Stimulated activated CD4-positive, alpha-beta T cell treated with anti-CD3 and anti-CD28 coated beads, Interleukin-4, amount 100 ng/mL, for 48 hours (primary cell): ENCODE measurements at places on chromosomes 11 and 22.

DNA sequence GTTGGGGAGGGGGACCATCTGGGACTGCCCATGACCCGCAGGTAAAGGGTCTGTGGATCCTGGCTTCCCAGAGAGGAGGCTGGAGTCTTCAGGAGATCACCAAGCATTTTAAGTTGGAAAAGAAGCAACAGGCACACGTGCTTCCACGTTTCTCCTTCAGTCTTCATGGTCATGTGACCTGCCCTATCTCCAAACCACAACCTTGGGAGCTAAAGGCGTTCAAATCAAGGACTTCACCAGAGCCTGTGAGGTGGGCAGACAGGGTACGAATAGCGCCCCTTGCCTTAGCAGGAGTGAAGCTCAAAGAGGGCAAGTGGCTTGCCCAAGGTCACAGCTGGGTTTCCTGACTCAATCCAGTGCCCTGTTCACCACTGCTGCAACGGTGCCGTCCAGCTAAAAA, 6.7 kb downstream of the TMEM184B start:
- DNase-seq, result no peak

DNA sequence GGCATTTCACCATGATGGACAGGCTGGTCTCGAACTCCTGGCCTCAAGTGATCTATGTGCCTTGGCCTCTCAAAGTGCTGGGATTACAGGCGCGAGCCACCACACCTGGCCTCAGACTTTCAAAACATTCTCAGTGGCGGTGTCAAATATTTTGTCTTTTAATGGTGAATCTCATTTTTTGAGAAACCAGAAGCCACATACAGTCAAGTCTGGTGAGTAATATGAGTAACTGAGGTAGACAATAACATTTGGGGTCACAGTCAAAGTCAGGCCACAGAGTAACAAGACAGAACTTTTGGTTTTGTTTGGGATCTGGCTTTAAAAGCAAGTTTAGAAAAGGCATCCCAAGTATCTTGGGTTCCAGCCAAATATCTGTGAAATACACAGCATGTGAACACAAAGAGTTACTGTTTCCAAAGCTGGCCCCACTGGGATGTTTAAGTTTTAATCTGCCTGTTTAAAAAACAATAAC, 5.6 kb upstream of the TMA7B start:
- no peak for DNase-seq

DNA sequence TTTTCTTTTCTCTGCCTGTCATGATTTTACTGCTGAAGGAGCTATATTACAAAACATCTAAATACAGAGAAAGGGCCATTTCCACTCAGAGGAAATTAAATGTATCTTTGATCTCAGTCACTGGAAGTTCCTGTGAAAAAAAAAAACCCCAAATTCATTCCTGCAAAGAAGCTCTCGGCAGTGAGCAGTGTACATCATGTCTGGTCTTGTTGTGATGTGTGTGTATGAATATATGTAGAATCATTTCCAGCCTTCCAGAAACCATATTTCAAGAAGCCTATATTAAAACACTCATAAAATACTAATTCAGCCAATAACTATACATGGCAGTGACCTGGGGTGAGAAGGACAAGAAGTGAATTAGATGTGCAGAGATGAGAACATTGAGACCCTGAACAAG, 393.2 kb upstream of the TENM4 start:
- DNase-seq, result no peak

- DNase-seq, result no peak
Measured at GRCh38 chr11:111063726-111064517, 181.6 kb upstream of the POU2AF2 start.

GRCh38 chr11:68266936-68267880, 4.6 kb downstream of the C11orf24 start:
- DNase-seq, result no peak

DNA sequence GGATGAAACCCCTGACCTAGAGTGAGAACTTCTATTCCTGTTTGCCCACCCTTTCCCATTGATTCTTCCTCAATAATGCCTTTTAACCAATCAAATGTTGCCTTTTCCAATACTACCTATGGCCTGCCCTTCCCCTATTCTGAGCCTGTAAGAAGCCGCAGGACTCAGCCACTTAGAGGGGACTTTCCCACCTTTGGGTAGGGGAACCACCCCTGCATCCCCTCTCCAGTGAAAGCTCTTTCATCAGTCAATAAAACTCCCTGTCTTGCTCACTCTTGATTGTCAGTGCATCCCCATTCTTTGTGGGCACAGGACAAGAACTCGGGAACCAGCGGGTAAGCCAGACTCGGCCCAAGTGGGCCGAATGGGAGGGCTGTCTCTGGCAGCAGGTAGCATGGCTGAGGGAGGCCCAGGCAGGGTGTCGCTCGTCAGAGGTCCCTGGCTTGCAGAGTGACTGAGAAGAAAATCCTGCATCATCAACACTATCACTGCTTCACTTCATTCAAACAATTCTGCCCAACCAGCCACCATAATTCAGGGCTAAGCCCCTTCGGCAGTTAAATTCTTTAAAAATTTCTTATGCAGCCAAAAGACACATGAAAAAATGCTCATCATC, 30.4 kb downstream of the LDHAL6A start:
- DNase-seq, result no peak

- DNase-seq, result no peak
Measured at GRCh38 chr22:40499209-40499623, 128.8 kb downstream of the SGSM3 start.

GRCh38 chr11:27401280-27401832, 38.3 kb upstream of the CCDC34 start:
- no peak for DNase-seq

DNA sequence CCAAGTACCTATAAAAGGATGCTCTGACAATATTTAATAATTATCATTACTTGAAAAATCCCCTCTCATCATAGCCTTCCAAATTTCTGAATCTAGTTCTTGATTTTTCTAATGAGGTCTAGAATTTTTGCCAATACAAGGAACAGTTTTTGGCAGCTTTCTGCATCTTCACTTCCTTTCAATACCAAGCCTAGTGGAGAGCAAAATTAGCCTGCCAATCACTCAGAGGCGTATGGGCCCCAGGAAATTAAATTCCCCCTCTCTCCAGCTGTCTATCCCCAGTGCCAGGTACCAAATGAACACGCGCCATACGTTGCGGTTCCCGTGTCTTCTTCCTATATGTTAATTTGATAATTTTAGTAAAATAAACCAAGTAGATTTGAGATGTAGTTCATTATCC, 293.9 kb downstream of the NTM start:
- DNase-seq, result no peak

DNA sequence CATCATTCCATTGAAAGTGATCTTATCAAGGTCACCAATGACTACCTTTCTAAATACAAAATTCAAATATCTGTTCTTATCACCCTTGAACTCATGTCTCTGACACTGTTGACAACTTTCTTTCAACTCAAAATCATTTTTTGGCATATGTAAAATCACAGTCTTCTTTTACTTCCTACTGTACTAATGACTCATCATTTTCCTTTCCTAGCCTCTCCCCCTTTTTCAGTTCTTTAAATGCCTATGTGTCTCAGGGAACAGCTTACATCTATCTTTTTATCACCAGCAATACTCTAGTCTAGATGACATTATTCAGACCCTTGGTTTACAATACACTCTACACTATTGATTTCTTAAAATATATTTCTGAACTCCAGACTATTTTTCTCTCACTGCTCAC, 2220.7 kb upstream of the RAG2 start:
- no peak for DNase-seq

DNA sequence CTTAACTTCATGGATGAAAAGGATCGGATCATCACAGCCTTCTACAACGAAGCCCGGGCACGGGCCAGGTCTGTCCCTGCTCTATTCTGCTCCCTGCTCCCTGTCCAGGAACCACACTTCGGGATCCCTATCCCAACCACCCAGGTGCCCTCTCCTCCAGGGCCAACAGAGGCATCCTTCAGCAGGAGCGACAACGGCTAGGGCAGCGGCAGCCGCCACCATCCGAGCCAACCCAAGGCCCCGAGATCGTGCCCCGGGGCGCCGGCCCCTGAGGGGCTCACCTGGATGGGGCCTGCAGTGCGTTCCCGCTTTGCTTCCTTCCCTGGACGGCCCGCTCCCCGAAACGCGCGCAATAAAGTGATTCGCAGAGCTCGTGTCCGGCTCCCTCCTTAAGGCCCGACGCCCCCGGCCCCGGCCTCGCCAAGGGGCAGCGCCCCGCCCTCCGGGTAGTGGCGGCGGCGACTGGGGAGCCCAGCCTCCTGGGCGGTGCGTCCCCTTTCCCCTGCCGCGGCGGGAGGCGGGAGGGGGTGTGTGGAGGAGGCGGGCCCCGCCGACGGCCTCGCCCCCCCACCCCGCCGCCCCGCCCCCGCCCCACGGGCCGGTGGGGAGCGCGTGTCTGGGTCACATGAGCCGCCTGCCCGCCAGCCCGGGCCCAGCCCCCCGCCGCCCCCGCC, at the start of gene VEGFB:
Gene VEGFB, plus strand, starts transcription at position 672 of the 674 bp plus-strand sequence. CDS start 250 bp downstream, outside the sequence.
- no peak for DNase-seq

- no peak for DNase-seq
Measured at GRCh38 chr11:87031433-87032170, 6.1 kb upstream of the TMEM135 start.

GRCh38 chr22:19681863-19682245, 32.4 kb upstream of the SEPTIN5 start:
- DNase-seq, result no peak

- DNase-seq, result no peak
Measured at GRCh38 chr11:72191961-72192381, at the start of gene FOLR1. Gene FOLR1 (plus strand): TSS chr11:72192140. CDS start chr11:72192174, 34 bp downstream.

DNA sequence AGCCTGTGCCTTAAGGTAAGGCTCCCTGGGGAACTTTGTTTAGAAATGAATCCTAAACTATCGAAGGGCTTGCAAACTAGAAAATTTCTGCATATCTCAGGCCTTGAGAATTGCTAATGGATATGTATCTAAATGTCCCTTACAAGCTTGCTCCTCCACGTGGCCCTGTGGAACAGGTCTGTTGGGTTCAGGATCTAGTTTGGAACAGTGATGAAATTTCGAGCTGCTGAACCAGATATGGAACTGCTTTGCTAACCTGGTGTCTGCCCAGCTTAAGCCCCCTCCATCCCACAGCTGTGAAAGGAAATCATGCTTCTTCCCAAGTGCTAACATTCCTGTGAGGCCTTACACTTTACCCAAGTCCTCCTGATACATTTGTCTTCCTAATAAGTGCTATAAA, 11.6 kb downstream of the SREBF2 start:
- DNase-seq, result no peak

- DNase-seq, result no peak
Measured at GRCh38 chr11:102017026-102017425, 30.2 kb upstream of the CFAP300 start.

DNA sequence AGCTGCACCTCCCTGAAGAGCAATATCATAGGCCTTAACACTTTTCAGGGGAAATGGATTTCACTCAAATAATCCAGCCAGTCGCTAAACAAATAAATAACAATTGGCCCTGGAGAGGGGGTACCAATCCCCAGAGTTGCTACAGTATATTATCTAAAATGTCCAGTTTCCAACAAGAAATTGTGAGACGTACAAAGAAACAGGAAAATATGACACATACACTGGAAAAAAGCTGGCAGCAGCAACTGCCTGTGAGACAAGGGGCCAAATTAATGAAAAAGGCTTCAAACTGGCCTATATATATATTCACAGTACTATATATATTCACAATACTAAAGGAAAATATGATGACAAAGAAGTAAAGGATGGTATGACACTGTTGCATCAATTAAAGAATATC, 4.0 kb downstream of the NF2 start:
- DNase-seq, result no peak

DNA sequence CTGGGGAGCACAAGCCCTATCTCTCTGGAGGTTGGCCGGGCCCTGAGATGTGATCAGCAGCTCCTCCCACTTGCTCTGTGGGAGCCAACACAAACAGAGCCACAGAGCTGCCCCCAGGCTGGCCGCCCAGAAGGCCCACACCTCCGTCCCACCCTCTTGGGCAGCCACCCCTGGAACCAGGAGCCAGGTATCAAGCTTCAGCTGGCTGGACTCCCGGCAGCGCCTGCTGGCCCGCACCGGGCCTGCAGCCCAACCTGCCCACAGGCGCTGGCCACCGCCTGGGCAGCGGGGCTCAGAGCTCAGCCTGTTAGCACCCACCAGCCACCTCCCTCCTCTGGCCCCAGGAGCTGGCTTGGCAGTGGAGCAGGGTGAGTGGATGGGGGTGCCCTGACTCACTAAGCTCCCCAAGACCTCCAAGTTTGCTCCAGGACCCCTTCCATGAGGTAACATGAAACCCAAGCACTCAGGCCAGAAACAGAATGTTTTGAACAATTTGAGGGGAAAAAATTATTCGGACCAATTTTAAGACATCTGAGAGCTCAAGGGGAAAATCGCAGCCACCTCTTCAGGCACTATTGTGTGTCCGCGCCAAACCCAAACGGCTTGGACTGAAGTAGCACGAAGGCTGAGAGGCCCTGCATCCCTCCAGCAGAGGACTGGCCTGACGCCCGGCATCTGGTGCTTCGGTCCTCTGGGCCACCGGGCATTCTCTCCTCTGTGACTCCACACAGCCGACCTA, 450.8 kb downstream of the SOX6 start:
- no peak for DNase-seq

GRCh38 chr11:3907590-3907989, 52.1 kb downstream of the STIM1 start:
- DNase-seq, result no peak

GRCh38 chr11:73072935-73073481, 69.1 kb downstream of the FCHSD2 start:
- DNase-seq, result no peak

- peak; percentile 24 for DNase-seq
Measured at GRCh38 chr11:72430741-72431570, 3.4 kb downstream of the CLPB start.

DNA sequence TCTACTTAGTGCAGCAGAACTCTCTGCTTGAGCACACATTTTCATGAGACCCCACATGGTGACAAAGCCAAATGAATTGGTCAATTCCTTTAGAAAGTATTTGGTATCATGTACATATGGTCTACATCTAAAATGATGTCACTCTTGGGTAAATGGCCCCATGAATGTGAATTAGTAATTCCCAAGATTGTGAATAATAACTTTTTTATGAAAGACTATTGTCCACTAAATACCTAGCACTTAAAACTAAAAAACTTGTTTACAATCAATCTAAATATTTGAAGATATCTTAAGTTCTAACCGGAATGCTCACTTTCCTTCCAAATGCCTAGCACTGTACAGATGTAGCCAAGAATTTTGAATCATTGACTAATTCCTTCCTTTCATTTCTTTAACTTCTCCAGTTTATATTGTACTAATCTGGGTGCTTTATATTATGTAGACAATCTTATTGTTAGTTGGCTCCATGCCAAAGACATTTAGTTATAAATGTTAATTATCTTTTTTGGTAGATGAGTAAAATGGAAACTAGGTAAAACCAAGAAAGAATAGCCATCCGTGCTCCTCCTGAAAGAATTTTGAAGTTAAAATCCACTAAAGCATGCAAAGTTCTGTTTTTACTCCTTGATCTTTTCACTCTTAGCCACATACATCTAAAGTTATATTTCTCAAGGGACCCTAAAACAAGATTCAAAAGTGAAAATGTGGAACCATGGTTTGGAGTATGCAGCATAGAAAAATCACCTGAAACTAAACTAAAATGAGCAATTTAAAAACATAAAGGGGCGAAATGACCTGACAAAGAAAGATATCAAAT, 145.0 kb upstream of the ARHGAP20 start:
- no peak for DNase-seq

DNA sequence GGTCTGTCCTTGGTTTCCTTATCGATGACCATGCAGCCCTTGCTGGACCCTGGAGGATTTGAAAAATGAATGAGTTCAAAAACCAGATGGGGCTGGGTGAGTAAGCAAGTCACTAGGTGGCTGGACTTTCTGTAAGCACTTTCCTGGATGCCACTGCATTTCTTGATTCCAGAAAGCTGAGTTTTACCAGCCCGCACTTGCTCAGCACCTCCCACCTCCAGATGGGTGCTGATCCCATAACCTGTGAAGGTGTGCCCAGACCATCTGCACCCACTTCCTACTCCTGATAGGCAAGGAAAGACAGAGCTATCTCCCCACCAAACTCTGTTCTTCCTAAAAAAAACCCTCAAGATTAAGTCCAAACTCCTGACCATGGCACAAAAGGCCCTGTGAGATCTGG, 21.1 kb downstream of the ASCC2 start:
- DNase-seq, result no peak
